Urinary bladder (tissue), 4 donors: ENCODE measurements at places on chromosomes 2 and 18.

GRCh38 chr2:137828624-137829023 is 135.6 kb upstream of the HNMT start:
- no peak for DNase-seq

DNA sequence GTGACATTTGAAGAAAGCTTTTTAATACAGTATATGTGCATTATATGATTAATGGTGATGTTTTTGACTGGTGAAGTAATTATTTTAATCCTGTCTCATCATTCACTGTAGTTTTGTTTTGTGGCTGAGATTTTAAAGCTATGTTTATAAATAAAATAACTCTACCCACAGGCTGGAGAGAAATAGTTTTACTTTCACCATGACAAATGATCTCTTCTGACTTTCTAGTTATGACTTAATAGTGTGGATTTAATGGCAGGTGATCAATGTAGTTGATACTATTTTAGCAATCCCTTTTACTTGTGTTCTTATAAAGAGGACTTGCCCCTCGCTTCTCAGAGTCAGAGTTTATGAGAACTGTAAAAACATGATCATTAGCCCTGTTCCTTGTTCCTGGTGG is 289.5 kb upstream of the SIX3 start:
- DNase-seq, result no peak

- DNase-seq, result no peak
Measured at GRCh38 chr2:64629329-64629781, 24.4 kb downstream of the SERTAD2 start.

DNA sequence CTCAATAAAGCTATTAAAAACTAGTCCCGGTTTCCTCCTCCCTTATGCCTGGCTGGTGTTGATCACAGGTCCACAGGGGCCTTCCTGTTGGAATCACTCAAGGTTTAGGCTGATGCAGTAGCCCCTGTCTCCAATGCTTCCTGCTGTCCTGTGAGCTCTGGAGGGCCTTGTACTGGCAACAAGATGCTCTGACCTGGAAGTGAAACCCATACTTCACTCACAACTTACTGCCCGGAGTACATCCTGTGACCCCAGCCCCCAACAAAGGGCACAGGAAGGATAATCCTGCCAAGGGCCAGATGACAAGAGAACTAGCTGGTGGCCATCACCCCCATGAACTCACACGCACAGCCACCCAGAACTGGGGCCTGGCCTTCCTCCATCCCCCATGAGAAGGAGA is 50.3 kb downstream of the ZBTB7C start:
- DNase-seq, result no peak

DNA sequence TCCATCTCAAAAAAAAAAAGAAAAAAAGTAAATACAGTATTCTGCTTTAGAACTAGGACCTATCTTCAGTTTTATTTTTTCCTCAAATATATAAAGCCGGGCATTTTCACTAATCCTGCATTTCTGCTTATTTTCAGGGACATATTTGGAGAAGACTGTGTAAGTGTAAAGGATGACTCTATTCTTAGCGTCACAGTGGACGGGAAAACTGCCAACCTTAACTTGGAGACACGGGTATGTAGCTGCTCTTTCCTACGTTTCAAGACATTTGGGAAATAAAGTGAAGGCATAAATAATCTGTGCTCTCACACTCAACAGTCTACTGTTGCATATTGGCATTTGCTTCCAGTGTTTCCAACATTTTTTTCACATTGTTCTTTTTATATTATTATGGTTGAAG is 3.1 kb upstream of the IAH1 start:
- DNase-seq, result no peak

GRCh38 chr2:147173189-147173581 is 671.6 kb upstream of the ACVR2A start:
- DNase-seq, result no peak

DNA sequence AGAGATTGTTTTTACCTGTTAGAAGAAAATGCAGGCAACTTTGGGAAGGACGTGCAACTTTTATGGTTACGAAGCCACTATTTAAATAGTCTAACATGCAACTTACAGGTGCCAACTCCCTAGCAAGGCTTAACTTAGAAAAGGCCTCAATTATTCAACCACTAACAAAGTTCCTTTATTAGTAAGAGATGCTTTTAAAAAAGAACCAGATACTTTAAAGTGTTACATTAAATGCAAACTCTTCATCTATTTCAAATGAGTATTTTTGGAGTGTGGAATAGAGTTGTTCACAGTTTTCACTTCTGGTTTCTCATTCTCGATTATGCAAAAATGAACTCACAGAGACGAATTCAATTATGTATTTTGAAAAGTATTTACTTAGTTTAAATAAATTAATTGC is 51.7 kb downstream of the PELI1 start:
- DNase-seq, result no peak

DNA sequence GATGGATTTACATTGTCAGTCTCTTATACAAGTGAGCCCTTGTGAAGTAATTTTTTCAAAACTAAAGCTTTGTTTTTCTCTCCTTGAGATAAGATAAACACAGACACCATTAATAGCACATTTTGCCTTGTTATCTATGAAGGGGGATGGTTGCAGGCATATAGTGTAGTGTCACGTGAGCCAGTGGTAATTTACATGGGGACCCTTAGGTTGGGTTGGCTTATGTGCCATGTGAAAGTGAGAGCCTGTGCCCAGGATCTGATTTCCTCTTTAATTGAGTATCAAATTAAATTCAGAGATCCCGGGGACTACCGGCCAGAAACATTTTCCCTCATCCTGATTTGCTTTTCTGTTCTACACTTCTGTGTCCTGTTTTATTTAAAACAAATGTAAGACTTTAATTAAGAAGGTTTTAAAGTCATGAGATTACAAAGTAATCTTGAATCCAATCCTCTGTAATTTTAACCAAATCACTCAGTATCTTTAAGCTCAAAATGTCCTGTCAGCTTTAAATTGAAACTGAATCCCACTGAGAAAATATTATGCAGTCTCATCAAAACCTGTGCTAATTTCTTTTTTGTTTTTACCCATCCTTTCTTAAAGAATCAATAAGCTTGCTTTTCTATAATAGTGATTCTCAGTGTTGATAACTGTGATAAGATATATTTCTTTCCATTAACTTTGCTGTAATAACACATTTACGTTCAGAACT is 63.8 kb downstream of the PTPRM start:
- DNase-seq, result no peak

DNA sequence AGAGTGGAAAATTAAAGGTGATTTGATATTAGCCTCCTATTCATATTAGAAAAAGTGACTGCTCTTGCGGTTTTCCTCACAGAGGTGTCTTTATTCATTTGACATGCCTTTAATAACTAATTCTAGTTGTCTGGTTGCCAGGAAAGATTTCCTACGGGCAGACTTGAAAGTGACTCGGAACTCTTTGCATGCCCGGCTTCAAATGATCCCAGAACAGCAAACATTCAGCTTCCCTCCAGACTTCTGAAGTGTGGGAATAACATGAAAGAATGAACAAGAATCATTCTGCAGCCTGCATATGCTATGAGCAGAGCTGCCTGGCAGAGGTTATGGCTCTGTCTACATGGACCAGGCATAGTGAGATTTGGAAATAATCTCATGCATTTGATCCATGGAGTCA is 89.6 kb upstream of the PKDCC start:
- DNase-seq, result no peak

DNA sequence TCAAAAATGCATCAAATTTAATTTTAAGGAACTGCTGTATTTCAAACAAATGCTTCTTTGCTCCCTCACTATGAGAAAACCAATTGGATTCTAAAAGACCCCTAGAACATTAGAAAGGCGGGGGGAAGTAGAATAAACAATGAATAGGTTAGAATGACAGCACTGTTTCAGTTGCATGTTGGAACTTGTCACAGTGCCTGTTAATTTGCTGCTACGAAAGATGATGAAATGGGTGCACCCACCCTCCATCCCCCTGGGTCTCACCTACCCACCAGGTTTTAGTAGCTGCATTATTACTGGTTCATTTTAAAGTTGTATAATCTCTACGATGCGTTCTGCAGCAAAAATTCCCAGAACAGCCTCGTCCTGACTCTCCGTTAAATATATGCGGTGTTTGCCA is 193.0 kb upstream of the COPS8 start:
- DNase-seq, result no peak

DNA sequence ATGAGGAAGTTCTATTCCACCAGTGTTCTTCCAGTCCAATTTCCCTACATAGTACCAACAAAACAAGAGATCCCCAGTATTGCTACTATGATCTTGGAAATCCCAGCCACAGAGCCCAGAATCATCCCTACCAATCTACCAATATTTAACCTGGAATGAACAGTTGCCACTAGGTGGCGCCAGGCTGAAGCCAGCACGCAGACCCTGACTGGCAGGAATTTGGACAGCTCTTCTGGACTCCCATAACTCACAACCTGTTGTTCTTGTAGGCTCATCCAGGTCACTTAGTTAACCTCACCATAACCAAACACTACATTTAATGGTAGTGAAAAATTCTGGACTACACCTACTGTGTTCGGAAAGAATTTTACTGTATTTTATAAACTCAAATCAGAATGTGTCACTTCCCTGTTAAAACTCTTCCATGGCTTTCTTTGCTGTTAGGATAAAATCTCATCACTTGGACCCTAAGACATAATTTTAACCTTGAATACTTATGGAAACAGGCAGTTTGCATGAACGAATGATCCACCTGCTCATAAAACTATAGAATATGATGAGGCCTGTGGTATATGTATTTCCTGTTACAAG is 59.8 kb upstream of the SLC38A11 start:
- DNase-seq, result no peak

DNA sequence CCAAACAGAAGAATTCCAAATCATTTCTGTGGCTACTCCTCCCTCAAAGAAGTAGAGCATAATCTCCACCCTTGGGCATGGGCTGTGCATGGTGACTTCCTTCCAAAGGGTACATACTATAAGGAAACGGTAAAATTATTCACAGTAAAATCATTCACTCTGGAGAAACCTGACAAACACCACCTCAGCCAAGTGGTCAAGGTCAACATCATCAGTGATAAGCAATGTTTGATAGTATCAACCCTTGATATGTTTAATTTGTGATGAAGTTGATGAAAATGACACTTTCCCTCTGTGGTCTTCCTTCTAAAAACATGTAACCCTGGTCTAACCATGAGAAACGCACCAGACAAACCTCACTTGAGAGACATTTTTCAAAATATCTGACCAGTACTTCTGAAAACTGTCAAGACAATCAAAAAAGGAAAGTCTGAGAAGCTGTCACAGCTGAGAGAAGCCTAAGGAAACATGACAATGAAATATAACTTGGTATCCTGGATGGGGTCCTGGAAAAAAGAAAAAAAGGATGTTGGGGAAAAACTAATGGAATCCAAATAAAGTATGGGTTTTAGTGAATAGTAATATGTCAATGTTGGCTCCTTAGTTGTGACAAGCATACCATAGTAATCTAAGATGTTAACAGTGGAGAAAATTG is 9.4 kb upstream of the TXNDC2 start:
- no peak for DNase-seq

- no peak for DNase-seq
Measured at GRCh38 chr18:59123588-59124369, 15.9 kb upstream of the SEC11C start.

GRCh38 chr2:134231301-134231964 is 22.4 kb upstream of the MGAT5 start:
- DNase-seq, result no peak

DNA sequence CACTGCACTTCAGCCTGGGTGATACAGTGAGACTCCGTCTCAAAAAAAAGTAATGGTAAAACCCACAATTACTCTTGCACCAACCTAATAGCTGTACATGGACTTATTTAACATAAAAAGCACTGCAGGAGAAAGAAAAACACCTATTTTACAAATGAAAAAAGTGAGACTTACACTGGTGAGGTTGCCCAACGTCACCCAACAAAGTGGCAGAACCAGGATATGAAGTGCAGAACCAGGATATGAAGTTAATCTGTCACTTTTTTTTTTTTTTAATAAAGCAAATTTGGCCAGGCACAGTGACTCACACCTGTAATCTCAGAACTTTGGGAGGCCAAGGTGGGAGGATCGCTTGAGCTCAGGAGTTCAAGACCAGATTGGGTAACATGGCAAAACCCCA is 13.5 kb upstream of the STK17B start:
- DNase-seq, result no peak

DNA sequence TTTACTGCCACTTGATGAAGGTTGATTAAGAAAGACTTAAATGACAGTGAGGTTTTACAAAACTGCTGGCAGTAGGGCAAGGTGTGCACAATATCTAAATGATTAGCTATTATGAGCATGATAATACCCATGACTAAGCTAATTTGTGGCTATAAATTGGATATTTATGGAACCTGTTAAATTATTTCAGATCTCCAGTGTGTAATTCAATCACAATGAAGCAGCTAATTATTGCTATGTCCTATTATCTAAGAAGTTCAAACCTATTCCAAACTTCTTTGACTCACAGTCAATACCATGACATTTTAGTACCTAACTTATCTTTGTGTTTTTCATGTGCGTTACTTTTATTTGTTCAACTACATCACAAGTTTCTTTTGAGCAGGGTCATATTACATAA is 253.8 kb upstream of the MMADHC start:
- no peak for DNase-seq

GRCh38 chr2:48251437-48252148 is 278.4 kb upstream of the STON1 start:
- DNase-seq, result no peak

GRCh38 chr2:42386682-42387081 is 25.7 kb upstream of the COX7A2L start:
- no peak for DNase-seq

GRCh38 chr2:24400207-24400907 is 40.0 kb upstream of the ITSN2 start:
- no peak for DNase-seq

- DNase-seq, result no peak
Measured at GRCh38 chr18:48670751-48671560, 132.1 kb downstream of the CTIF start.

- no peak for DNase-seq
Measured at GRCh38 chr2:173614265-173614930, 259.7 kb downstream of the CDCA7 start.

GRCh38 chr2:149141046-149141445 is 102.5 kb downstream of the LYPD6B start:
- no peak for DNase-seq

GRCh38 chr2:3423492-3424170 is 44.1 kb downstream of the TRAPPC12 start:
- DNase-seq, result no peak

DNA sequence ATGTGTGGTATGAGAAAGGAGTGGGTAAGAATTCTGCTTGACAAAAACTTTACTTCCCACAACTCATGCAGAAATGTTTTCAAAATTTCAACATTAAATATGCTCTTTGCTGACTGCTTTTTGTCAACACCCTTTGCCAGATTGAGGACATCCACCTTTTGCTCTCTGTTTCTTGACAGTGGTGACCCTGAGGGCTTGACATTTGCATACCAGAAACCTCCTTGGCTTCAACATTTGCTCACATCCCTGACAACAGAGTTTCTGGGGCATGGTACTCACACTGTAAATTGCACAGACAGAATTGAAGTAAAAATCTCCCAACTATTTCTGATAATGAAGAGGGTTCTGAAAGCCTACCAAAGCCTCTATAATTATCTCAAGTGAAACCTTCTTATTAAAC is 95.7 kb downstream of the RND3 start:
- DNase-seq, result no peak
